ENCODE measurements at places on chromosomes 6 and 20.

DNA sequence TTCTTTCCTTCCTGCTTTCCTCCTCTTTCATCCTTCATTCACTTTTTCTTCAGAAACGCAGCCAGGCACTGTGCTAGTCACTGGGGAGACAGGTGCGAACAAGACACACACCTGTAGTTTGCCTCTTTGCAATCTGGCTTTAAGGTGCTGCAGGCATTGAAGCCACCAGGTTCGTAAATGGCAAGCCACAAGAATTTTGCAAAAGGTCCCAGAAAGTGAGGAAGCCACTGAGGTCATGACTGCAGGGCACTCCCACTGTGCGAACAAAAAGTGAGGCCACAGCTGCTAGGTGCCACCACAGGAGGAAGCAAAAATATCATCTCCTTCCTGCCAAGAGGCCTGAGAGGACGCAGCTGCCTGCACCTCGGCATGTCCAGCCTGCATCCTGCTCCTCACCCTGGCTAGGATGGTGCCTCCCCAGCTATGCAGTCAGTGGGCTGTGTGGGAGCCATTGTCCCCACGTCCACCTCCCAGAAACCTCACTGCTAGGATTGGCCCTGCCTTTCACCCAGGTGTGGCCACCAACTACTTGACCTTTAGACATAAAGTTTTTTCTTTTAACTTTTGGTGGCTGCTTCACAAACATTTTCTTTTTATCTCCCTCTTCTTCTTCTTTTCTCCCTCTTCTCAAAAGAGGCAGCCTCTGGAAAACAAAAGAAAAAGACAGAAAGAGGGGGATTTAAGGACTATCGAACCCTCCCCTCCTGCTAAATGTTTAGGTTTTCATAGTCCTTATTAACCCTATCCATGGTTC, 230.8 kb downstream of the BCAS1 start:
- peak; percentile 43 for DNase-seq

- DNase-seq, result no peak
Observed at GRCh38 chr6:33824461-33825154, 20.8 kb upstream of the MLN start.

DNA sequence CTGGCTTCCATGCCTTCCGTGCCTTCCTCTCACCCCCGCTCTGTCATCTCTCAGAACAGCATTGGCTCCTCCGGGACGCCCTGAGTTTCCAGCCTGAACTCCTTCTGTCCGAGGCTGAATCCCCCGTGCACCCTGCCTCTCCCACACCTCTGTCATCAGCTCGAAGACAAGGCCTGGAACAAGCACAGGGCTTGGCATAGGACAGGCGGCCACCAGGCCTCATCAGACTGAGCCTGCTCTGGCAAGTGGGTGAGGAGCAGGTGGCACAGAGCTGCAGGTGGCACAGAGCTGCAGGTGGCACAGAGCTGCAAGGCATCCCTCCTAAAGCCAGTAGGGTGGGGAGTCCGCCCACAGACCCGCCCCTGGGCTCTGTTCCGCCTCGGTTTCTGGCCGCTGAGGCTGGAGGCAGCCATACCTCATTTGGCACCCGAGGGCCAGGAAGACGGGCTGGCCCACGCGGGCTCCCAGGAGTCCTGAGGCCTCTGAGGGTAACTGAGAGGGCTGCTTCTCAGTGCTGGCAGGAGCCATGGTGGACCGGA, 60.2 kb downstream of the EZR start:
- no peak for DNase-seq

GRCh38 chr6:104754788-104755409, 104.8 kb downstream of the HACE1 start:
- no peak for DNase-seq

- DNase-seq, result no peak
Observed at GRCh38 chr6:3370361-3371221, 86.3 kb downstream of the SLC22A23 start.

All from stimulated activated CD4-positive, alpha-beta T cell treated with anti-CD3 and anti-CD28 coated beads, Interleukin-1b, Interleukin-23, amount 100 ng/mL, for 48 hours (primary cell).